ENCODE measurements at places on chromosomes 1 and 21.
A peak's percentile ranks its signal among the peaks of the same experiment; 100 is the strongest.

DNA sequence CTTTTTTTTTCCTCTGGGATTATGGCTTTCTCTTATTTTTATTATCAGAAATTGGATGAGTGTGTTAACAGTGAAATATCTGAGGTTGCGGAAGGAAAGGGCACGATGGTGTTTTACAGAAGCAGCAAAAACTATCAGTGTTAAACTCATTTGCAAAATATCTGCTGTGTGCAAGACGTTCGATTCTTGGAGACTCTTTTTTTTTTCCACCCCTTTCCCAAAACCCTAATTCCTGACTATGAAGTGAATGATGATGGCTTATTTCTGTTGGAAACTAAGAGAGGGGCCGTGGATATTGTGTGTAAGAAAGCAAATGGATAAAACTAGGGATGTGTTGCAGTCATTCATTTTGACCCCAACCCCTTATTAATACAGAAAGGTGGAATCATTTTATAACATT lies 677 bp downstream of the NCAM2 start:
- no peak for DNase-seq

- no peak for DNase-seq
Observed at GRCh38 chr1:230917284-230918135, 49.2 kb upstream of the C1orf198 start.

DNA sequence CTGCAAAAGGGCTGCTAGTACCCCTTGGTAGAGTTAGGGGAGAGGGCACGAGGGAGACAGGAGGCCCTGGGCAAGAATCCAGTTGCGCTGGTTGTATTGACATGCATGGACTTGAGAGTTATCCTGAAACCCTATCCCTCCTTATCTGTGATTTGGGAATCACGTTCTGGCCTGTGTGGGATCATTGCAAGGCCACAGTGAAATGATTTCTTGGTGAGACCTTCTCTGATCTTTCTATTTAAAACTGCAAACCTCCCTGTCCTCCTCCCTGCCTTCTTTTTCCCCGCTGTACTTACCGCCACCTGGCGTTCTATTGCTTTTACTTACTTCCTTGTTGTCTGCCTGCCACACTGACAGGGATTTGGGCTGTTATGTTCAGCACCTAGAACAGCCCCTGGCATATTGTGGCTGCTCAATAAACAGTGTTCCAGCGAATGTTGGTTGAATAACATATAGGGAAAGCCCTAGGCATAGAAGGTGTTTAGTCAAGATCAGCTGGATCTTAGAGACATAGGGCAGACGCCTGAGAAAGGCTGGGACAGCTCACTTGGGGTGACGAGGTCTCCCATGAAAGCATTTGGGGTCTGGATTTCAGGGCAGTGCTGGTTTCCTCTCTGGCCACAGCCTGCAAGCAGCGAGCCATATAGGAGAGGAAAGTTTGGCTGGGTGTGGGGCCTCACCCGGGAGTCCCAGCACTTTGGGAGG lies 25.6 kb downstream of the ALPL start:
- peak; percentile 37 for DNase-seq

DNA sequence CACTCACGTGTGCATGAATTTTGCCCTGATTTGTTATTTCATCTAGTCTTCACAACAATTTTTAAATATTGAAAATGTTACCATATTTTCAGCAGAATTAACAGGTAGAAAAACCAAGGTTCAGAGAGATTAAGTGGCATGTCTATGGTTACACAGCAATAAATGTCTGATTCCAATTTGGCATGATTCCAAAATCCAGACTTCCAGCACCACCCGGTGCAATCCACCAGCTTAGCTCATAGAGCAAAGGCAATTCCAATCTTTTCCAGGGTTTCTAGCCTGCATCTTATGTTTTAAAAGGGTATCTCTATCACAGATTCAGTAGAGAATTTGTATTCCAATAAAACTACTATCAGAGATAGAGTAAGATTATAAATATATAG lies 161.8 kb downstream of the TPR start:
- no peak for DNase-seq

- no peak for DNase-seq
Observed at GRCh38 chr21:28639737-28640136, 352.9 kb downstream of the LTN1 start.

GRCh38 chr1:187516874-187517273 lies 688.1 kb downstream of the PLA2G4A start:
- no peak for DNase-seq

DNA sequence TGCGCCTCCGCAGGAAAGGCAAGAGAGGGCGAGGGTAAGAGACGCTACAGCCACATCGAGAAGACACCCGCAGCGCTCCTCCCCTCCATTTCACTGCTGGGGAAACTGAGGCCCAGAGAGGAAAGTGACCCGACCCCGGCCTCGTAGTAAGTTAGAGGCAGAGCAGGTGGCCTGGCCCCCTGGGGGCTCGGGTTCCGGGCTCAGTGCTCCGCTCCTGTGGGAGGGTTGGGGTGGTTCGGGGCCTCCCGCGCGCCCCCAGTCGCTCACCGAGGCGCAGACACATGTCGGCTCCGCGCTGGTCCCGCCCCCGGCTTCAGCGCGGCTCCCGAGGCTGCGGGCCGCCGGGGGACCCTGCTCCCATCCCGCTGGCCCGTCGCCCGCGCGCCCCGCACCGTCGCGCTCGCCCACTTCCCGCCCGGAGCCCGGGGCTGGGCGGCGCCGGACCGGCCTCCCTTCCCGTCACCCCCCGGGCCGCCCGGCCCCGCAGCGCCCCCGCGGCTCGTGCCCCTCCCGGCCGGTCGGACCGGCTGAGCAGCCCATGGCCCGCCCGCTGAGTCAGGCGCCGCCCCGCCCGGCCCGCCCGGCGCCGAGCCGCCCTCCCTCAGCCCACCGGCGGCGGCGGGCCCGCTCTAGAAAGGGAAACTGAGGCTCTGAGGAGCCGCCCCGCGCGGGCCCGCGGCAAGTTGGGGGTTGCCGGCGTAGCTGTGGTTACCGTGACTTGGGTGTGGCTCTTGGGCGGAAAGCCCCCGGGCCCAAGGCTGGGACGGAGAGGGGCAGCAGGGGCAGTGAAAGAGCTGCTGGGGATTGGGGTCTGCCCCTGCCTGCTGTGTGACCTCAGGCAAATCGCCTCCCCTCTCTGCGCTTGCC lies at the start of gene TMEM54:
Gene TMEM54 (minus strand): TSS at position 434 of the 867 bp plus-strand sequence. CDS start 151 bp downstream, at position 283.
- no peak for DNase-seq

All from NCI-H187 treated with DMSO at 0.1 percent for 48 hours (cell line).